ENCODE measurements at places on chromosomes 5 and 9.
A peak's percentile ranks its signal among the peaks of the same experiment; 100 is the strongest.

DNA sequence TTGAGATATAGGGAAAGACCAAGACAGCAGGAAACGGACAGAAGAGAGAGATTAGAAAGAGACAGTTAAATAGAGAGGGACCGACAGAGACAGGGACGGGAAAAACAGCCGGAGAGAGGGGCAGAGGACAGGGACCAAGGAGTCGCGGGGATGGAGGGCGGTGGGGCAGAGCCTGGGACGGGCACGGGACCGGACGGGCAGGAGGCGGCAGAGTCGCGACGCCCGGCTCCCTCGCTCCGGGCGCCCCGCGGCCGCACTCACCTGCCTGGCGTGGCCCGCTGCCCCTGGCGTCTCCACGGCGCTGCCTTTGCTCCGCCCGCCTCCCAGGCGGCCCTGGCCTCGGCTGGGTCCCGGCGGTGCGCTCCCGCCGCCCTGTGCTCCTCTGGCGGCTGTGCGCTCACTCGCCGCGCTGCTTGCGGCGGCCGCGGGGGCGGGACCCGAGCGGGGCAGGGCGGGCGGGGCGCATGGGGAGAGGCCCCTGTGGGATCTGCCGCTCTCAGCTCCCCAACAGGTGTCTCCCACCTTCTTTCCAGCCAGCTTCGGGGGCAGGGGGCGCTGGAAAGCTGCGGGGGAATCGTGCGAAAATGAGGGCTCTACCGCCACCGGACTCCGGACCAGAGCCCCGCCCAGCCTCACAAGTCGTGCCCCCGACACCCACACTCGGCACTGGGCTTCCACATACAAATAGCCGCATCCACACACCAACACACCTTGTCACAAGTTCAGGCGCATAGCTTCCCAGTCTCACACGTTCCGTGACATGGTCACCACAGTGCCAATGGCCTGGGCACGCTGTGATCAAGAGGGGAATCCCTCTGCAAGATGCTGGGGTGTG is at the start of gene ARID3C:
Gene ARID3C (minus strand): TSS at position 411 of the 835 bp plus-strand sequence. CDS start 1,052 bp downstream, outside the sequence.
- peak; percentile 45 for DNase-seq

DNA sequence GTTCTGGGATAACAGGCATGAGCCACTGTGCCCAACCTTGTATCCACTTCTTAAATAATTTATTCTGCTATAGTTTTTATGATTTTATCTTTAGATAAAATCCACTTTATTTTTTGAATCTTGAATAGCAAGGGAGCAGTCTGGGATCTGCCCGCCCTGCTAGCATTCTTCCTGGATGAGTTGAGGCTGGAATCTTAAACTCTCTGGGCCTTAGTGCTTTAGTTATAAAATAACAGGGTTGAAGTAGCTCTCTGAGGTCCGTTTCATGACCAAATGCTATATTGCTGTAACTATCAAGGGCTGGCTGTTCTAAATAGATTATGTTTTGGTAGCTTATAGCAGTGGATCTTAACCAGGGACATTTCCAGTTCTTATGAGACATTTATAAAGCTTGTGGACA is 20.8 kb downstream of the ACER2 start:
- DNase-seq: no peak

DNA sequence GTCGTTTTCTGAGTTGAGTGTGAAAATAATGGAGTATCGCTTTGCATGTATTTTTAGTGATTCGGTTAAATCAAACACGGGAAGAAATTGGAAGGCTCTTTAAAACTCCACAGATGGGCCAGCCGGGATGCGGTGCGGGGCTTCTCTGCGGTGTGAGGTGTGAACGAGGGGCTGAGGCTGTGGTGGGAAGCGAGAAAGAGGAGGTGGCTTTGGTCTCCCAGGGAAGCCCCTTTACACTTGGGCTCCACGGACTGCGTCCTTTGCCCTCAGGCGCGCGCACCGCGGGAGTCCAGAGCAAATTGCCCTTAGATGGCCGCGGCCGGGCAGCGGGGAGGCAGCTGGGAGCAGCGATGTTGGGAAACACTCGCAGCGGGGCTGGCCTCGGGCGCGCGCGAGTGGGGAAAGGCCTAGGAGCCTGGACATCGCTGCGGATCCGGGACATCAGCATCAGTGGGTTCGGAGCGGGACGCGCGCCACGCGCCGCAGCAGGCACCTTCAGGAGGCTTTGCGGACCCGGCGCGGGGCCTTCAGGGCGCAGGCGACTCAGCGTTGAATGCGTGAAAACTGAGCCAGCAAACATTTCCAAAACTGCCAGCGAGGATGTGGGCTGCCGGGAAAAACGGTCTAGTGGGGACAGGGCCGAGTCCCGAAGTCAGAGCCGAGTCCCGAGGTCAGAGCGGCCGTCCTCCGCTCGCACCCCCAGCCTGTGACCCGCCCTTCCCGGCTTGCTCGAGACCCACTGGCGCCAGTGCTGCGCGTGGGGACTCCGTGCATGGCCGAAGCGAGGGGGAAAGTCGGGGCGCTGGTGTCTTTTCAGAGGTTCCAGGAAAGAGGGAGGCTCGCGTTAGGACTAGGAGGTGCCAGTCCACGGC is 6.5 kb downstream of the IRX1 start:
- DNase-seq: no peak

- DNase-seq: no peak
These were observed 577 bp downstream of the RNF145 start for GRCh38 chr5:159208514-159209437.

DNA sequence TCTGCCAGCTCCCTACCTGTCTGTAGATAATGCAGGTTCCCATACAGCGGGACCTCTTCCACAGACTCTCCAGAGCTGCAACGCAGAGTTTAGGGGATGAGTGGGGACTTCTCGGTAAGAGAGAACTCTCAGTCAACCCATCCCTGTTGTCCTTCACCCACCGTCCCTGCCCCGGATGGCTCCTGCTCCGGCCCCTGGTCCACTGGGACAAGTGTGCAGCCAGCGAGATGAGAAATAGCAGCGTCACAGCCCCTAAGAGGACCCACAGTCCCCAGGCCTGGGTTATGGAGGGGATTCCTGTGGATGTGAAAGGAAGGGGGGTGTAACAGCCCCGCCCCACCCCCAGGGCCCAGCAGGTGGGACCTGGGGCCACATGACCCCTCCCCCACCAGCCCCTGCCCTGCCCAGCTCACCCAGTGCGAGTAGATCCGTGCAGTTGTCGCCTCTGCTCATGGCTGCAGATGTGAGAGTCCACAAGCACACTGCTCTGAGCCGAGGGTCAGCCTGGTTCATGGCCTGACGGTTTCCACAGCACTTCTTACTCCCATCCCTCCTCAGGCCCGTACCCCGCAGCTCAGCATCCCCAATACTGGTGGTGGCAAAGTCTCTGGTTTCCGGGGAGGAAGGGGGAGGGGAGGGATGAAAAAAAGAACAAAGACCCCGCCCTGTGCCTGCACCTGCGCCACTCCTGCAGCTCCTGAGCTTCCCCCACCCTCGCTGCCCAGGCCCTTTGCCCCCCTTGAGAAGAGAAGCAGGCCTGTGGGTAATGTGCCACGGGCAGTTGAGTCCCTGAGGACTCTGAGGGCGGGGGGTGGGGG is at the start of gene SIT1:
Gene SIT1 (minus strand): TSS at position 591 of the 818 bp plus-strand sequence. CDS start 78 bp downstream, at position 513.
- DNase-seq: no peak

GRCh38 chr9:113456235-113456634 is 7.3 kb upstream of the RGS3 start:
- DNase-seq: no peak

DNA sequence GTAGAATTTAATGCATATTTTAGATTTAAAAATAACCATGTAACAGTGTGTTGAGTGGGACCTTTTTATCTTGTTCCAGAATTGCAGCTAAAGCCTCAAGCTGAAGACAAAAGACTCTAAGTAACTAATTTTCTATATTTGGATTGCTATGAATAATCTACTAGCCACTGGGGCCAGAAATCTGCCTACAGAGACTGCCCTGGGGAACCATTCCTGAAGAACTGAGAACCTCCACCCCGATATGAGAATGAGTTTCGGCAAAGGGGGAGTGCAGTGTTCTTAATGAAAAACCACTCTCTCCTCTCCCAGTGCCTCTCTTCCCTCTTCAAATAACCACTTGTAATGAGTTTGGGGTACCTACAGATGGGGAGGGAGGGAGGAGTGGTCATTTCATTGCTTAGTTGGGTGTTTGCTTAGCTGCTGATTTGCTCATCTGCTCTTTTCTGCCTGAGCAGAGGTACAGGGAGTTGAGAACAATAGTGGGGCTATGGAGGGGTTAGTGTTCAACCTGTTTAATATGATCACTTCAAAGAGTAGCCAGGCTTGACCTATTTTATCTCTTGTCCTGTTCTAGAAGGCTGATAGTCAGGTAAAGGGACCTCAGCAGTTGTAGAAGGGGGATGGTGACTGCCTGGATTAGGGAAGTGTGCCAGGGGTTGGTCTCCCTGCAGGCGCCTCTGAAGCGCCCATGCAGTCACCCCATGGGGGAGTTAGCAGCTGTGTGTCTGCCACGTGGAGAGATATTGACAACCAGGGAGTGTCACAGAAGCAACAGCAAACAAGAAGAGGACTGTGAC is 47.7 kb downstream of the ATG10 start:
- no peak for DNase-seq

DNA sequence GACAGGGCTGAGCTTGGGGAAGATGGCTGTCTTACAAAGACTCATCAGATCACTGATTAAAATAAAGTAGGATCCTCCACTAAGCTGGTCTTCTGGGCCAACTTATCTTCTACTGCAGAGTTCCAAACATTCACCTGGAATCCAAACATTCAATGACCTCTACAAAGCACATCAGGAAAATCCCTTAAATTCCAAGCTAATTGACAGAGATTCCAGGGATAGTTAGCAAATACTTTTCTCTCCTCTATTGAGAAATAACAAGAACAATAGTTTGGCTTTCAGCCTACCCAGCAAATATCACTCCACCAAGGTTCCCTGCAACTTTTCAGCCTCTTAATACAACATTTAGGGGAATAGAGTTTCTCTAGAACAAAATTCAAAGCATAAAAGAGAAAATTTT is 140.6 kb upstream of the LIFR start:
- DNase-seq: no peak

- no peak for DNase-seq
These were observed 1.1 kb downstream of the FAT2 start for GRCh38 chr5:151589878-151590570.

- no peak for DNase-seq
These were observed 63.2 kb upstream of the GHR start for GRCh38 chr5:42360056-42360455.

- no peak for DNase-seq
These were observed 10.6 kb upstream of the AGXT2 start for GRCh38 chr5:35058374-35058788.

DNA sequence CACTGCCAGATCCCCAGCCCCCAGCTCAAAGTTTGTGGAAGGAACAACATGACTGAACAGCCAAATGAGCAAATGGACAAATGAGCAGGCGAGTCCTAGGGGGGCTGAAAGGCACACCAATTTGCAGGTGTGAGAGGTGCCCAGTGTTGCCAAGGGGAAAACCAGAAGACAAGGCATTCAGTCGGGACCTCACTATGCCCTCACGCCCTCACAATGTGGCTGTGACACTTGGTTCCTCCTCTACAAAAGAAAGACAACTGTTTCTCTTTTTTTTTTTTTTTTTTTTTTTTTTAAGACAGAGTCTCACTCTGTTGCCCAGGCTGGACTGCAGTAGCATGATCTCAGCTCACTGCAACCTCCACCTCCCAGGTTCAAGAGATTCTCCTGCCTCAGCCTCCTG is 28.0 kb downstream of the TNIP1 start:
- DNase-seq: no peak

DNA sequence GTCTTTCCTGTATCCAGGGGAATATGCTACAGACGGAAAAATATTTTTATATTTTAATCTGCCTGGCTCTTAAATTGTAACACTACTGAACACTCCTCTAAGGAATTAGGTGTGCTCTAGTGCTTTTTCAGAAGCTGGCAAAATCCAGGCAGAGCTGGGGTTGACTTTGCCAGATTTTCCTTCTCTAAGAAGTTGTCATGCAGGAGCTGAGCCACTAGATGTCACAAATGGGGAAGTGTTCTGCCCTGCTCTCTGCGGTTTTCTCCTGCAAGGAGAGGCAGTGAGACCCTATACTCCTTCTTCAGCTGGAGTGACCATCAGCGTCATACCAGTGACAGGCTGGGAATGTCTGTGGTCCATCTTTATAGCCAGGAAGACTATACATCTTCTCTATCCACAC is 112.5 kb downstream of the HAPLN1 start:
- no peak for DNase-seq

- peak; percentile 52 for DNase-seq
These were observed 541 bp downstream of the GNPDA1 start for GRCh38 chr5:142012186-142012785.

DNA sequence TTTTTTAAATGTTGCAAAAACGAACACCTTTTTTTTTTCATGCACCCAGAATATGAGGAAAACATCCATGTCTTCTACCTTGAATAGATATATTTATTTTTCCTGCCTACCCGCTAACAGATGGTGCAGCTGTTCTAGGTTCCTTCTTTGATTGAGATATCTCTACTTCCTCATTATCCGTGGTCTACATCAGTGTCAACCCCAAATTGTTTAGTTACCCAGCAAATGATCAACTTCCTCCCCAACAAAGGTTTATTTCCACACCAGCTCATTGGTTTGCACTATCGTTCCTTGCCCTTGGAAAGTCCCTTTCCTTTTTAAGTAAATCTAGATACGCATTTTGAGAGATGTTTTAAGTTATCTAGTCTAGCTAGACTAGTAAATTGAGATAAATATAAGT is 166.4 kb downstream of the PRR16 start:
- DNase-seq: no peak

DNA sequence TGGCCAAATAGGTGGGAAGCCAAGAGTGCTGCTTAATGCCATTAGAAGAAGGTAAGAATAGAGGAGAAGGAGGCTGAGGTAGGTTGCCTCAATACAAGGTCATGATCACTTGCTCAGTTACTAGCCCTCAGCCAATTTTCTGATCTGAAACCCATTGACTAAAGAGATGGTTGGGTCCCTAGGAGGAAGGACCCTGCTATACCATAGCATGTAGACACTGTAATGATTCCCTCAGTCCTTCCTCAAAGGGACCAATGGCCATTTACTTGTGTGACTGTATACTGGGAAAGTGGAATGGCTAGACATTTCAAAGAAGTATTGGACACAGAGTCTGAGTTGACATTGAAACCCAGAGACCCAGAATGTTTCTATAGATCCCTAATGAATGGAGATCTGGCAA is 108.5 kb upstream of the MAP1B start:
- no peak for DNase-seq

Measured in stimulated activated CD8-positive, alpha-beta memory T cell treated with anti-CD3 and anti-CD28 coated beads, Interleukin-7, amount 100 ng/mL, for 4 hours (primary cell).